Skeletal muscle cell (primary cell): ENCODE measurements at places on chromosomes 3 and 15.

GRCh38 chr3:193971261-193971751 is 164.6 kb upstream of the HES1 start:
- DNase-seq, result no peak

DNA sequence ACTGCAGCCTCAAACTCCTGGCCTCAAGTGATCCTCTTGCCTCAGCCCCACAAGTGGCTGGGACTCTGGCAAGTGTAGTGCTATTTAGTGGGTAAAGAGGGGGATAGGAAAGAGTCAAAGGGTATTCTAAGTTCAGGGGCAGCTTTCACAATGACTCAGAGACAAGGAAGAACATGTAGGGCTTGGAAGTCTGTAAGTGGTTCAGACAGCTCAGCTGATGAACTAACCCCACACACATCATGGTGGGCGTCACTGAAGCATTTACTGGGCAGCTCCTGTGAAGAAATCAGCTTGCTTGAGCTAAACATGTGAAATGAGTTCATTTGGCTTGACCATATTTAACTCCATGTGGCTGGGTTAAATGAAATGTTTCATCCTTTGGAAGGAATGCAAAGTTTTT is 34.6 kb upstream of the THSD4 start:
- peak; percentile 87 for DNase-seq

- DNase-seq, result no peak
These were observed 4.0 kb downstream of the LMCD1 start for GRCh38 chr3:8505621-8506020.

GRCh38 chr15:79403501-79403900 is 28.6 kb upstream of the MINAR1 start:
- no peak for DNase-seq

- DNase-seq, result no peak
These were observed 3.3 kb downstream of the ALDH1A2 start for GRCh38 chr15:58062175-58062574.

DNA sequence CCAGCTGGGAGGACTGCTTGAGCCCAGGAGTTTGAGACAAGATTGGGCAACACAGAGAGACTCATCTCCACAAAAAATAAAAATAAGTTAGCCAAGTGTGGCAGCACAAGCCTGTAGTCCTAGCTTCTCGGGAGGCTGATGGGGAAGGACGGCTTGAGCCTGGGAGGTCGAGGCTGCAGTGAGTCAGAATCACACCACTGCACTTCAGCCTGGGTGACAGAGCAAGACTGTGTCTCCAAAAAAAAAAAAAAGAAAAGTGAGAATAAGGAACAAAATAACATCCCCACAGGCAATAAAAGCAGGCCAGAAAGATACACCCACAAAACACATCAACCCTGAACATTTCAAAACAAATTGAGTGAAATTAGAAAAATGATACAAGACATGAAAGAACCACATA is 48.7 kb upstream of the OCA2 start:
- no peak for DNase-seq

DNA sequence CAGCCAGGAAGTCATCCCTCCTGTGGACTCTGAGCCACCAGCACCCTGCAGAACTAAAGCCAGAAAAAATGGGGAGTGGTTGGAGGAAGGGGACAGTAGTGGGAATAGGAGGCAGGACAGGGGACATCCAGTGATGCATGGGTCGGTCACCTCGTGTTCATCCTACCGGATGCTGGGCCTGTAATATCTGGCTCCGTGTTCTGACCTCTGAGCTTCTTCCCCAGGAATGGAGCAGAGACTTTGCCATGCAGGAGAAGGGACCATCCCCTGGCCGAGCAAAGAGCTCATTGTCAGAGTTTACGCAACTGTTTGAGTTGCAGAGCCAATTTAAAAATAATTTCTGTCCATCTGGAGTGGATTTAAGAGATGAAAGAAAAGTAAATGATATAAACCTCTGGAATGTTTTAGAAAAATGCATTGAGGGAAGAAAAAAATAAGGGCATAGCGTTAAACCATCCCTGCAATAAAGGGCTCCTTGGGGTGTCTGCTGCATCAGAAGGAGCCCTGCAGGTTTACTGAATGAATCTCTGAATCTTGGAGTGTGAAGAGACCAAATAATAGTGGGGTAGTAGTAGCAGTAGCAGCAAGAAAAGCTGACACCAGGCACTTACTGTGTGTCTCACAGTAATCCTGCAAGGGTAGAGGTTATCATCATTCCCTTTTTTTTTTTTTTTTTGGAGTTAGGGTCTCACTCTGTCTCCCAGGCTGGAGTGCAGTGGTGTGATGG is 70.9 kb downstream of the AAGAB start:
- no peak for DNase-seq

- no peak for DNase-seq
These were observed 1501.2 kb upstream of the CADM2 start for GRCh38 chr3:83457551-83457950.

- no peak for DNase-seq
These were observed 217.4 kb upstream of the EOMES start for GRCh38 chr3:27939521-27939920.
